ENCODE measurements at places on chromosomes 11 and 22.

DNA sequence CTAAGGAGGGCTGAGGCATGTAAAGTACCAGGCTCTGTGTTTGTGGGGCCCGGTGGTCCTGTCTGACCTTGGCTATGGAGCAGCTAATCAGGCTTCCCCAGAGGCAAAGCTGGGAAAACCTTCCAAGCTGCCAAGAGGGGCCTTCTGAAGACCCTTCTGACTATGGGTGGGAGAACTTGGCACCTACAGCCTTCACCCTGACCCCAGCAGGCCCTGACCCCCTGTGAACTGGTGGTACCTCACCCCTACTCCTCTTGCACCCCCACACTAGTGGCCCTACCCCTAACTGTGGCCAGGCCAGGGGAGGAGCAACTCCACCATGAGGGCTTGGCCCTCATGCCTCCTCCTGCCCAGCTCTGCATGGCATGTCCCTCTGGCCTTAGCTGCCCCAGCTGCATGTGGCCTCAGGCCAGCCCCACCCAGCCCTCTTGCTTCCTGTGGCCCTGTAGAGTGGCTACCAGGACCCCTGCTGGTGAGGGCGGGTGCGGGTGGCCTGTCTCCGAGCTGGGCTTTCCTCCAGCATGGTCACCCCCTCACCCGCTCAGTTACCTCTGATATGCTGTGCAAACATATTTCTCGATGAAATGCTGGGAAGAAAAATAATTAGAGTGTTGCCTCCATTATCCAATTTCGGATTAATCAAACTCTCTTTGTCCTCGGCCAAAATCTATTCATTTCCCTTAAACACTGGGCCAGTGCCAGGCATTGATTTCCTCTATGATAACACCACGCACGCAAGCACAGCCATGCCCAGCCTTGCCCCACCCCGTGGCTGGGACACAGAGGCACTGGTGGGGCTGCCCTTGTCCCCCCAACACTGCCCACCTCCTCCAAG lies 7.5 kb downstream of the GNAZ start:
- DNase-seq, result no peak

- DNase-seq, result no peak
These were observed 802.4 kb downstream of the TBC1D22A start for GRCh38 chr22:47564651-47565434.

DNA sequence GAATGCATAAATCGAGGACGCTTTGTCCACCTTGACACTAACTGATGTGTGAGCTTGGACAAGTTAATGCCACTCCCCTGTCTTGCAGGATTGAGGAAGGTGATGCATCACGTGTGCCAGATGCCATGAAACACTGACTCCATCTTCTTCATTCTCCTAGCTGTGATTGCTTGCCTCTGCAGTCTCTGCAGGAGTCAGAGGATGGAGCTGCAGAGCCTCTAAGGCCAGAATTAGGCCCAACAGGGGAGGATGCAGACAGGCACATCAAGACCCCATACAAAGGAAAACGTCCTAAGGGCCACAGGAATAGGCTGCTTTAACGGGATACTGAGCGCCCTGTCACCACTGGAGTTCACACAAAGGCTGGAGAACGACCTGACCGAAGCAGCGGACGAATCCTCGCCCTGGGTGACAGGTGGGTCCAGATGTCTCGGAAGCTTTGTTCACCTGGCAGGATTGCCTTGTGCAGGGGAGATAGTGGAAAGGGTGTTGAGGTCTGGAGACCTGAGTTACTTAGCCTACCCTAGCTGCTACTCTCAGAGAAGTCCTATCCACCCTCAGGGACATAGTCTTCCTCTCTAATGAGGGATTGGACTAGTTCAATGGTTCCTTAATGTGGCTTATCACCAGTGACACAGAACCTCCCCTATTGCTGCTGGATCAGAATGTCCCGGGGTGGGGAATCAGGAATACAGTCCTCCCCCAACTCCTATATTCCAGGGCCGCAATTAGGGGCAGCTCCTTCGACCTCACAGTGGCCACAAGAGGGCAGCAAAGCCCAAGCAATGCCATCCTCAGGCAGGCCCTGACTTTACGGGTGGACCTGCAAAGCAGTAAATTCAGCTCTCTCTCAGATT lies 32.4 kb downstream of the DBX1 start:
- no peak for DNase-seq

DNA sequence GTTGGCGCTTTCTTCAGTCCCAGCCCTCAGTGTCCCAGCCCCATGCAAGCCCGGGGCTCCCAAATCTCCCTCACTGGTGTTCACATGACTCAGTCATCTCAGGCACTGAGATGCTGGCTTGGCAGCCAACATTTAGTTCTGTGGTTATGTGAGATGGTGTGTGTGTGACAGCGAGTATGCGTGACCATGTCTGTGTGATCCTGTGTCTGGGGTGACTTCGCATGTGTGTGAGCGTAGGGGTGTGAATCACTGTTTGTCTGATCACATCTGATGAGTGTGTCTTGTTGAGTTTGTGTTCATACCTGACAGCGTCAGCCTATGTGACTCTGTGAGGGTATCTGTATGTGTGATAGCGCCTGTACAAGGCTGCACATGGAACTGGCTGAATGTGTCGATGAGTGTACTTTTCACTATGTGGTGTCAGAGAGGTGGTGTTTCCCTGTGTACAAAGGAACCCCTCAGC lies 16.2 kb downstream of the CREB3L1 start:
- DNase-seq, result no peak

DNA sequence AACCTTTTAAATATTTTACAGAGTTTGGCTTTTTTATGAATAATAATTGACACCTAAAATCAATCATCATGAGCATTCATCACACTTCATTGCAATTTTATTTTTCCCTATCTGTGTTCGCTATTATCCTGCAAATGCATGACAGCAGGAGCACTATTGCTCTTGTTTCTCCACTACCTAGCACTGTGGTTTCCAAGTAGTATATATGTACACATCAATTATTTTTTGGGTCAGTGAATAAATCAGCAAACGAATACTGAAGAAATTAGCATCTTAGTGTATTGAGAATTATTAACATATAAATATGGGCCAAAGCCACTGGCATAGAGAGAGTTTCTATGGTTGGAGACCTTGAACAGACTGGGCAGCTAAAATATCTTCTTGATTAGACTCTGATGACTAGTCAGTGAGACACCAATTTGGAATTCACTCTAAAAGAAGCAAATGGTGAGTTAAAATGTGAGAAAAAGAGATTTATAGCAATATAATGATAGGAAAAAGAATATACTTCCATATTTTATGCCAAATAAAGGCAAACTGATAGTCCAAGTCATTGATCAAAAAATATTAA lies 731.1 kb upstream of the LUZP2 start:
- no peak for DNase-seq

DNA sequence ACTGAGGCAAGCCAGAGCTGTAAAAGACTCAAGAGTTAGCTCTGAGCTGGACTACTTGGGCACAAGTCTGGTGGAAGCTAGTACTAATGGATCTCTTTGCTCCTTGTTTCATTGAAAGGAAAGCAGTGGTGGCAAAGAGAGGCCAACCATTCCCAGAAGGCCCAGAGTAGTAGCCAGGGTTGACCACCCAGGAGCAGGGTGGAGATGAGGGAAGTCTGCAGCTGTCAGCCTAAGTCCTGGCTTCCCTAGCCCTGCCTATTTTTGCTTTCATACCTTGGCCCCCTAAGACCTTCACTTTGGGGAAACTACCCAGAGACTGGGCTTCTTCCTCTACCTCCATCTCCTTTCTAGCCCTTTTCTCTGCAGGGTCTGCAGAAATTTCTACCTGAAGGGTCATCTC lies 155.0 kb upstream of the NCAM1 start:
- DNase-seq, result no peak
